Tibial nerve (tissue), 4 donors: ENCODE measurements at places on chromosomes 12 and 14. TPM values are rescaled to one million over a fixed set of nuclear protein-coding genes. Genes with fewer than 3 reads are reported as not detected.

TDRD9 gene
- 1.8 TPM for total RNA-seq

KRT7 gene
- total RNA-seq, result 2.5 TPM

NRXN3 gene
- total RNA-seq, result 52.2 TPM

C12orf42 gene
- not detected for total RNA-seq

KRT72 gene
- not detected for total RNA-seq

NTF3 gene
- total RNA-seq, result not detected

RPL10L gene
- total RNA-seq, result not detected

SERPINA10 gene
- total RNA-seq, result not detected

RCOR1 gene
- 11.1 TPM for total RNA-seq

SALL2 gene
- 8.5 TPM for total RNA-seq

NPAS3 gene
- 3.9 TPM for total RNA-seq

OTOGL gene
- 0.21 TPM for total RNA-seq

PTGDR gene
- 2.7 TPM for total RNA-seq

SLC38A1 gene
- 11.7 TPM for total RNA-seq

PACS2 gene
- total RNA-seq, result 224 TPM

OR4E2 gene
- total RNA-seq, result not detected

SLC17A8 gene
- total RNA-seq, result not detected

PLEKHD1 gene
- total RNA-seq, result not detected

TCP11L2 gene
- total RNA-seq, result 31.0 TPM

SCN8A gene
- total RNA-seq, result 0.21 TPM

LRRC43 gene
- total RNA-seq, result not detected

PKP2 gene
- total RNA-seq, result 45.0 TPM

TAS2R10 gene
- 1.5 TPM for total RNA-seq

TSHR gene
- total RNA-seq, result not detected

KRT83 gene
- total RNA-seq, result not detected

TMEM132D gene
- total RNA-seq, result 0.21 TPM

CYP46A1 gene
- total RNA-seq, result 3.7 TPM
